ENCODE measurements at places on chromosomes 13 and 19. TPM values are rescaled to one million over a fixed set of nuclear protein-coding genes. Genes with fewer than 3 reads are reported as not detected.

DNA sequence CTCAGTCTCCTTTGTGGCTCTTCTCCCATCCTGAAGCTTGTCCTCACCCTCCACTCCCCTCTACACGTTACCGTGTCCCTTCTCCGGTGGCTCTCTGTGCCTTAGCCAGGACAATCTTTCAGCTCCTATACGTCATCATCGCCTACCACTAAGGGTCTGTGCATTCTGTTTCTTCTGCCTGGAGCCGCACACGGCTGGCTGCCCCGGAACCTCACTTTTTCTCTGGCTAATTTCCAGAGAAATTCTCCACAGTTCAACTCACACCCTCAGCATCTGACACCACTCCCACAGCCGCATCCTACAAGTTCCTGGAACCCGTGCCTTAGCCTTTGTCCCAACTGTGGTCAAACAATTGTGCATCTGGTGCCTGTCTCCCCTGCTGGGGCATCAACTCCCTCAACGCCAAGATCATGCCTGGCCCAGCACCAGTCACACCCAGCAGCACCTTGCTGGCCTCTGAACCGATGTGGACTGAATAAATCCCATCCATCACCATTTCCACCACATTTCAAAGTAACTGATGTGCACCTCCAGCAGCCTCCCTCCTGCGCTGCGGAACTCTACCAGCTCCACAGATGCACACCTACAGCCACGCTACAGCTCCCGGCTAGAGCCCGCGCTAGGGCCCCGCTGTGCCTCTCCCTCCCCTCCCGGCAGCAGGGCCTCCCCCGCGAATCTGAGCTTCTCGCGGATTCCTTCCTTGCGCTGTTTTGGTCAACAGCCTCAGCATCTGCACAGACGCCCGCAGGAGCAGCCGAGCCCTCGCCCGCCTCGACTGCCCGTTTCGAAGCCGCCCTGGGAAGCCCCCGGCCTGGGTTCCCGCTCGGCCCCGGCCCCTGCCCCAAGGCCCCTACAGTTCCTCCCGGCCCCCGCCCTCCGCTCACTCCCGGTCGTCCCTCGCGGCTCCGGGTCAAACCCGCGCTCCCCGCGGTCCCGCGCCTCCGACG lies 689 bp downstream of the DCUN1D2 start:
- no peak for DNase-seq
- peak overlapping the region; percentile 82 for H3K4me3 ChIP-seq
- no peak overlapping the region for H3K27ac ChIP-seq
- H3K36me3 ChIP-seq, result no peaks in the 10 kb centered on the region
- H3K4me1 ChIP-seq, result peaks cover 27% of the 10 kb centered on the region

- H3K4me1 ChIP-seq, result no peaks in the 10 kb centered on the region
- H3K27me3 ChIP-seq, result no peaks in the 10 kb centered on the region
- H3K36me3 ChIP-seq, result no peaks in the 10 kb centered on the region
Observed at GRCh38 chr13:103431856-103432255, 365.6 kb upstream of the SLC10A2 start.

- no peaks in the 10 kb centered on the region for H3K36me3 ChIP-seq
- H3K4me1 ChIP-seq, result peaks cover 85% of the 10 kb centered on the region
- no peaks in the 10 kb centered on the region for H3K27me3 ChIP-seq
Observed at GRCh38 chr19:34273121-34273520, 18.8 kb downstream of the GARRE1 start.

DNA sequence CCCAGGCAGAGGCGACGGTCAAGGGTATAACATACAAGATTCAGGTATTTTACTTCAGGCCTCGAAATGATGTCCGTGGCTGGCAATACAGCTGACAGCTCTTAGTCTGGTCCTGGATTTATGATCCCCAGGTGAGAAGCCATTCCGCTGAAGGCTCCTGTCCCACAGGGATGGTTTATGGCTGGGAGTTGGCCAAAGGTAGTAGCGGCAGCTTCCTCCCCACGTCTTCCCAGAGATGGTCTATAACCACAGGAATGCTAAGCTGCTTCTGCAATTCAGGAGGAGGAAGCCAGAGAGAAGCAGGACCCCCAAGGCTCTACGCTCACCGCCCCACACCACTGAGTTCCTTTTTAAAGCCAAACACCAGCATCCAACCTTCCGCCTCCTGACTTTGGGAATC lies 27.1 kb downstream of the OLFM2 start:
- no peak overlapping the region for H3K4me3 ChIP-seq
- H3K27me3 ChIP-seq, result peaks cover 25% of the 10 kb centered on the region
- peaks cover 10% of the 10 kb centered on the region for H3K4me1 ChIP-seq
- no peak for DNase-seq

DNA sequence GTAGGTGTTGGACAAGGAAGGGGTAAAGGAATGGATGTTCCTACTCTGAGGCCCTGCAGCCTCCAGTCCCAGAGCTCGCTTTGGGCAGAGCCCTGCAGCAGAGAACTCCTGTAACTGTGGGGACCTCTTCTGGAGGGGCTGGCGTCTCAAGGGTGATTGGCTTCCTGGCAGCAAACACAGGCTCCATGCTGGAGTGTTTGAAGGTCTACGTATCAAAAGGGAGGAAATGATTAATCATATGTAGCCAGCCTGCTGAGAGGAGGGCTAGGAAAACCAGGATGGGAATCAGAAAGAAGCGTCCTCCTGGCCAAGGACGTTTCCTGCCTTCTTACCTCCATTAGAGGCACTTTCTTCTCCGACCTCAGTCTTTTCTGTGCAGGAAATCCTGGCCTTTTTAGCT lies 208.5 kb downstream of the TSHZ3 start:
- no peaks in the 10 kb centered on the region for H3K36me3 ChIP-seq
- DNase-seq, result no peak
- H3K27ac ChIP-seq, result no peak overlapping the region
- H3K27me3 ChIP-seq, result no peaks in the 10 kb centered on the region
- H3K4me3 ChIP-seq, result no peak overlapping the region
- H3K4me1 ChIP-seq, result no peaks in the 10 kb centered on the region

DNA sequence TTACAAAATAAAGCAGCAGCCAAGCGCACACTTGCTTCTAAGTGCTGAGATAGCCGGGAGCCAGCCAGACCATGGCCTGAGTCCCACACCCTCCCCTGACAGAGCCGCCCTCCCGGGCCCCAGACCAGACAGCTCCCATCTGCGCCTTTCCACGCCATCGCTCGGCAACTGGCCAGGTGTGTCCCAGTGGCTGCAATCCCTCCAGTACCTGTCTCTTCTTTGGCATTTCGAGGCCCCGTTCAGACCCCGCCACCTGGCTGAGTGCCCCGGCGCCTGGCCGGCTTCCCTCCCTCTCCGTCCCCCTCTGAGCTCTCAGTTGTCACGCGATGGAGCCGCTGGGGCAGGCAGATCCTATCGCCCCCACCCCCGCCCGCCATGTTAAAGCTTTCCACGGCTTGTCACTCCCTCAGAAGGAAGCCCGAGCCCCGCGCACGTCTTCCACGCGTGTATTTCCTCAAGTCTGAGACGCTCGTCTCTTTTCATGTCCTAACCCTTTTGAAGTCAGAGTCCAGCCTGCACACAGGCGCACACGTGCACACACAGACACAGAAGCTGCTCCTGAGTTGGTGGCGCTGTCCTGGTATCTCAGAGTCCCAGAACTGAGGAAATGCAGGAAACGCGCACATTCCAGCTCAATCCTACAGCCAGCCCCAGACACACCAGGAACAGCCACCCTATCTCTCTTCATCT lies 7.9 kb downstream of the MLLT1 start:
- no peaks in the 10 kb centered on the region for H3K36me3 ChIP-seq
- no peak for DNase-seq
- H3K4me3 ChIP-seq, result no peak overlapping the region
- no peak overlapping the region for H3K27ac ChIP-seq
- H3K27me3 ChIP-seq, result no peaks in the 10 kb centered on the region

GRCh38 chr19:41296433-41296871 lies 13.5 kb upstream of the CCDC97 start:
- no peak overlapping the region for H3K4me3 ChIP-seq
- H3K36me3 ChIP-seq, result peaks cover 2% of the 10 kb centered on the region
- DNase-seq, result no peak
- H3K27me3 ChIP-seq, result no peaks in the 10 kb centered on the region

DNA sequence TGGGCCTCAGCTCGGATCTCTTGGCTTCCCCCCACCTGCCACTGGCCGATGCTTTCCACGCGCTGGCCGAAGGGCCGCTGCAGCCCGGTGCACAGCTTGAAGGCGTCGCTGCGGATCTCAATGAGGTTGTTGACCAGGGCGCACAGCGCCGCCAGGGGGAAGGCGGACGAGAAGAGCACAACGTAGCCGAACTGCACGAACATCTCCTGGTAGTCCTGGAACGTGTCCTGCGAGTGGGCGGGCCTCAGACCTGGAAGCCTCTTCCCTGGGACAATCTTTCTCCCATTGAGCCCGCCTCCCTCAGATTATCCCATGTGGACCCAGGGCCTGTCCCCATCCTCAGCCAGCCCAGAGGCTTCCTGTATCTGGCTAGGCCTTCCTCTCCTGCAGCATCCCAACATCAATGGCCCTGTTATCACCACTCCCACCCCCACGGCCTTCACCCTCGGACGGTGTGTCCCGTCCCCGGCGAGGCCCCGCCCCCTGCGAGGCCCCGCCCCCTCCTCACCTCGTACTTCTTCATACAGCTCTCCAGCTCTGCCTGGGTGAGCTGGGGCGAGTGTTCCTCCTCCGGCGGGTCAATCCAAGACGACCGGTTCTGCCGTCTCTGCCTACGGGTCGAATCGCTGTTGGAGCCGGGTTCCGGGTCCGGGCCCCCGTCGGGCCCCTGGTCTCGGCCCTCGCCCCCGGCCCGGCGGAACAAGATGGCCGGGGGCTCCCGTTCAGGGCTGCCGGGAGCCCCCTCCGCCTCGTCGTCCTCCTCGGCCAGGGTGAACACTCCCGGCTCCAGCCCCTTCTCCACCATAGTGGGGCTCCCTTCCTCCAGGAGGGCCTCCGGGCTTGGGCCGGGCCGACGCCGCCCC lies 6.8 kb downstream of the ANO8 start:
- peaks cover 13% of the 10 kb centered on the region for H3K4me1 ChIP-seq
- H3K4me3 ChIP-seq, result peak overlapping the region; percentile 52
- no peaks in the 10 kb centered on the region for H3K36me3 ChIP-seq
- peaks cover 2% of the 10 kb centered on the region for H3K27me3 ChIP-seq
- no peak overlapping the region for H3K27ac ChIP-seq

DNA sequence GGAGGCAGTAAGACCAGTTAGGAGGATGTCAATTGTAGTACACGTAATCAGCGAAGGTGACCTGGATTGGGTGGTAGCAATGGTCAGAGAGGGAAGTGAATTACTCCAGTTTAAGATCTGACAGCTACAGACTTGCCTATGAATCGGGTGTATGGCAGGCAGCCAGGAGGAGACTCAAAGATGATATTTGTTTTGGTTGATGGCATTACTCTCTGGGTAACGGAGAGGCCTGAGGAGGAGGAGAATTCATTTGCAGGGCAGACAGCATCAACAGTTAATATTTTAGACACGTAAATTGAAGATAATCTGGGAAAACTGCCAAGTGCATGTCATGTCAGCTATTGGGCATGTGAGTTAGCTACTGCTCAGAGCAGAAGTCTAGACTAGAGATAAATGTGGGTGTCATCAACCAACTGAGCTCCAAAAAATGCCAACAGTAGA lies 109.2 kb downstream of the SGCG start:
- peaks cover 2% of the 10 kb centered on the region for H3K27me3 ChIP-seq
- H3K4me3 ChIP-seq, result no peak overlapping the region
- no peaks in the 10 kb centered on the region for H3K4me1 ChIP-seq

- DNase-seq, result no peak
- no peak overlapping the region for H3K4me3 ChIP-seq
- H3K4me1 ChIP-seq, result no peaks in the 10 kb centered on the region
- H3K27ac ChIP-seq, result no peak overlapping the region
Observed at GRCh38 chr19:8115805-8116396, 33.5 kb downstream of the FBN3 start.

DNA sequence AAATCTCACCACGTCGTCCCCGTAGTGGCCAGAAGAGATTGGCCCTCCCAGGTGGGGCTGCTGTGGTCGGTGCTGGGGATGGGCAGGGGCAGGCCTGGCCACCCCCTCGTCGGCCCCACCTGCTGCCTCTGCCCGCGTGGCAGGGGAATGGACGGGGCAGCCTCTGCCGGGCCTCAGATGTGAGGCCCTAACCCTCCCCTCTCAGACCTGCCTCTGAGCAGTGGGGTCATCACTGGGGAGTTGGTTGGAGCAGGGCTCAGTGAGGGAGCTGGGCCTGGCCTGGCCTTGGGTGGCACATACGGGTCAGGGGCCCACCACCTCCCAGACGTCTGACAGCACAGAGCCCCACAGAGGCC lies 41.5 kb downstream of the MCF2L start:
- no peak overlapping the region for H3K27ac ChIP-seq
- no peak overlapping the region for H3K4me3 ChIP-seq
- no peaks in the 10 kb centered on the region for H3K36me3 ChIP-seq
- H3K27me3 ChIP-seq, result no peaks in the 10 kb centered on the region

KLC3 gene
- polyA plus RNA-seq, result not detected

EXOC3L2 gene
- polyA plus RNA-seq, result not detected

LYPD3 gene
- 2.2 TPM for polyA plus RNA-seq

All from B cell (primary cell).